Activated CD4-positive, alpha-beta T cell treated with anti-CD3 and anti-CD28 coated beads, Interleukin-10, Interleukin-2, amounts not matched to agents 100 ng/mL and 50 ng/mL, durations not matched to agents 16 hours and 8 hours (primary cell): ENCODE measurements at places on chromosomes 5 and 9.

GRCh38 chr5:149015561-149015960 lies 47.3 kb downstream of the SH3TC2 start:
- no peak for DNase-seq

DNA sequence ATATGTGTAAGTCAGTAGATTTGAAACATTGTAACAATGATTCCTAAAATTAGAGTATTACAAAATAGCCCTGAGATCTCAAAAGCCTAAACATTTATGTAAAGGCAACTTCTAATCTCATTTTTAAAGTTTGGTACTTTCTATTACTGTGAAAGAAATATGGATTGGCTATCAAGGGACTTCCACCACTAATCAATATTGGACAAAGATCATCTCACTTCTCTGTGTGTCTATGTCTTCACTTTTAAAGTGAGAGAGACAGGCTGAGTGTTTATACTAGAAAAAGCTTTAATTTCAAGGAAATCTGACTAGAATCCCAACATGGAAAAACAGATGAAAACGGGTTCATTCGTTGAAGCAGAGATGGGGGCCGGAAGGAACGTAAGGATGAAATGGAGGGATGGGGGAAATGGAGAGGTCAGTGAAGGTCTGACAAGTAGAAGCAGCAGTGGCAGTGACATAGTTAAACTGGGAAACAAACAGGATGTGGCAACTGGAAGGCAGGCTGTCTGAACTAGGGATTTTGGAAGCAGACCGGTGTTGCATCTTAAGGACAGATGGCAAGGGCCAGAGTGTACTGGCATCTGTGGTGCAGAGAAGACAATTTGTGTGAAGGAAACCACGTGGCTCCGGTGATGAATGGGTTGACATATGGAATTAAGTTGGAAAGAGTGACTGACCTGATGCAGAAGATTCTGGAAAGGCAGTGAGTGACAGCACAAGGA lies 60.8 kb downstream of the PDE4D start:
- DNase-seq, result no peak

- no peak for DNase-seq
Measured at GRCh38 chr5:154264549-154265196, 74.1 kb downstream of the GALNT10 start.

- DNase-seq, result peak; percentile 90
Measured at GRCh38 chr5:149240354-149240998, 31.2 kb upstream of the AFAP1L1 start.

DNA sequence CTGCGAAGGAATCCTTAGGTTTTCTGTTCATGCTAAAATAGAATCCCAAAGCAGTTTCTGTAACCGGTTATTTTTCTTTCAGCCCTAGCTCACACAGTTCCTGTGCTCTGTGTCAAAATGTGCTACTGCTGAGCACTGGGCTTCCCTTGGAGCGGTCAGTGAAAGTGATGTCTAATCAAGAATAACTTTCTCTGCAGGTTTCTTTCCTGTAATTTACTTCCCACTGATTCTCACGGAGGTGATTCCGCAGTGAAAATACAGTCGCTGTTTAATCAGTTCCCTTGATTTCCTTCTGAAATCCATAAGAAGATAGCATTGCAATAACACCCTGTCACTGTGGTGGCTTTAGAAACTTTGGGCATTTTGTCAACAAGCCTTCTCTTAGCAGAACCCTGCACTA lies 112.0 kb upstream of the ISL1 start:
- no peak for DNase-seq

DNA sequence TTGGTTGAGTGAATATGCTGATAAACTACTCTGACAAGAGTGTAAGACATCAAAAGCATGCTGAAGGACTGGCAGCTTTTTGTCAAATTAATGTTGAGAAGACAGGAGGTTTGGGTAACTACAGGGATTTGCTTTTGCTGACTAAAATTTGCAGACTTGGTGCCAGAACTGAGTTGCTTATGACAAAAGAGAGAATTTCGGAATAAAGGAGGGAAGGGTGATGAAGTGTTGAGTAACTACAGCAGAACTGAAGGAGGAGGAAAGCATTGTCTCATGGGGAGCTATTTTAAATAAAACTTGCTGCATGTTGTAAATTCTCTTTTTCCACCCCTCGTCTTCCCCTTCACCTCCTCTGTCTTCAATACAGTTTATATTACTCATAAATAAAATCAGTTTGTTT lies 296.1 kb downstream of the YTHDC2 start:
- DNase-seq, result no peak

DNA sequence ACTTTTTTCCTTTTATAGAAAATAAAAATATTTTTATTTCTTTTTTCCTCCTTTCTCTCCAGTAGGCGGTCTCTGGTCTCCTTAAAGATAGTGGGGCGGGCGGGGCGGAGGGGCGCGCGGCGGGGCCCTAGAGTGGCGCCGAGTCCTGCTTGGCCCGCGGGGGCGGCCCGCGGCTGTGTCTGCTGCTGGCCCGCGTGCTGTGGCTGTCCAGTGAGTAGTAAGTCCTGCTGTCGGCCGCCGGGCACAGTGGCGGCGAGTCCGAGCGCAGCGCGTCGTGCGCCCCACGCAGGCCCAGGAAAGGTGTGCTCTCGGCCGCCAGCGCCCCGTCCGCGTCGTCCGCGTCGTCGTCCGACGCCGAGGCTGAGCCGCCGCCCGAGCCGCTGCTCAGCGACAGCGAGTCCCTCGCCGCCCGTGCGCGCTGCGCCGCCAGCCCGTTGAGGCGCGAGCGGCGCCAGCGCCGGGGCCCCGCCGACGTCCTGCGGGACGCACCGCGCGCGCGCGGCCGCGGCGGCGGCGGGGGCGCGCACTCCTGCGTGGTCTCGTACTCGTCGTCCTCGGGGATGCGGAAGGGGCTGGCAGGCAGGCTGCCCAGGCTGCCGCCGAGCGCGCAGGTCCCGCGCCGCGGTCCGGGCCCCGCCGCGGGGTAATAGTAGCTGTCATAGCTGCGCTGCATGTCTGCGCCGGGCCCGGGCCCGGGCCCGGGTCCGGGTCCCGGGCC lies 52.3 kb downstream of the PSD2 start:
- DNase-seq, result peak; percentile 70

GRCh38 chr5:106311230-106311915 lies 1359.4 kb downstream of the EFNA5 start:
- no peak for DNase-seq

GRCh38 chr5:129271308-129271707 lies 176.8 kb downstream of the ISOC1 start:
- no peak for DNase-seq

DNA sequence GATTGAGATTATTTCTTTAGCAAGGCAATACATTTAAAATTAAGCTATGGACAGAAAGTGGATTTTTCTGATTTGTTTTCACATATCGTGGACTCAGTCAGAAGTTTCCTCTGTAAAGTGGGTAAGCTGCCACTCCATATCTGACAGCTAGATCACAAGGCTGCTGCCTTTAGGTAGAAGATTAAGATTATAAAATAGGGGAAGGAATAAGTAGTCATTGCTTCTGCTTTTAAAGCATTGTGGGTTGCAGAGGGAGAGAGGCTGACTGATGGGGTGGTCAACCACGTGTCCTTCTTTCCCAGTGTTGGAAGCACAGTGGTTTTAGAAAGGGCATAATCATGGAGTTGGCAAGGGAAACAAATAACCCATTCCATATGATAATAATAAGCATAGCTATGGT lies 74.3 kb upstream of the MOCS2 start:
- DNase-seq, result no peak

- no peak for DNase-seq
Measured at GRCh38 chr9:82332774-82333152, 344.2 kb downstream of the SPATA31D1 start.

DNA sequence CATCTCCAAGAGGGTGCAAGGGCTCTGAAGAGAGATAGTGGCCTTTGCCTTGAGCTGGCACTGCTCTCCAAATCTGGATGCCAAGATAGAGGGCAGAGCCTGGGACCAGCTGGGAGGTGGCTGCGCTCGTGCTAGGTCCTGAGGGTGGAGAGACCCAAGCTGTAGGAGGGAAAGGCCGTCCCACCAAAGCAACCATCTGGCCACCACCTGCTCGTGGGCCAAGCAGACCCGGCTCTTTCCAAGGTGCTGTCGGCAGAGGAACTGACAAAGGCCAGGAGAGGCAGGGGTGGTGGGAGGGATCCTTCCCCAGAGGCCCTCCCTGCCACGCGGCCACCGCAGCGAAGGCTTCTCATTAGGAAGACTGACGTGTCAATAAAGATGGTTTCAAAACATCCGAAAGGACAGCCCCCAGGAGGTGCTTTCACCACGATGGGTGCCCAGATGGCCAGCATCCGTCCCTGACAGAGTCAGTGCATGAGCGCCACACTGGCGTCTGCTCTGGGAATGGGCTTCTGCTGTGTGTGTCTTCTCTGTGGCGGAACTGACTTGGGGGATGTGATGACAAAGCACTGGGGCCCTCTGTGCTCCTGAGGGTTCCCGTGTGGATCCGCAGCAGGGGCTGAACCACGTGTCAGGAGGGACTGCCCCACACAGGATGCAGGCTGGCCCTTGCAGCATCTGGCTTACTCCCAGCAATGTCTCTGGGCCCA lies 213.5 kb downstream of the FANCC start:
- no peak for DNase-seq

GRCh38 chr5:73157414-73158303 lies 15.3 kb upstream of the TMEM174 start:
- no peak for DNase-seq

DNA sequence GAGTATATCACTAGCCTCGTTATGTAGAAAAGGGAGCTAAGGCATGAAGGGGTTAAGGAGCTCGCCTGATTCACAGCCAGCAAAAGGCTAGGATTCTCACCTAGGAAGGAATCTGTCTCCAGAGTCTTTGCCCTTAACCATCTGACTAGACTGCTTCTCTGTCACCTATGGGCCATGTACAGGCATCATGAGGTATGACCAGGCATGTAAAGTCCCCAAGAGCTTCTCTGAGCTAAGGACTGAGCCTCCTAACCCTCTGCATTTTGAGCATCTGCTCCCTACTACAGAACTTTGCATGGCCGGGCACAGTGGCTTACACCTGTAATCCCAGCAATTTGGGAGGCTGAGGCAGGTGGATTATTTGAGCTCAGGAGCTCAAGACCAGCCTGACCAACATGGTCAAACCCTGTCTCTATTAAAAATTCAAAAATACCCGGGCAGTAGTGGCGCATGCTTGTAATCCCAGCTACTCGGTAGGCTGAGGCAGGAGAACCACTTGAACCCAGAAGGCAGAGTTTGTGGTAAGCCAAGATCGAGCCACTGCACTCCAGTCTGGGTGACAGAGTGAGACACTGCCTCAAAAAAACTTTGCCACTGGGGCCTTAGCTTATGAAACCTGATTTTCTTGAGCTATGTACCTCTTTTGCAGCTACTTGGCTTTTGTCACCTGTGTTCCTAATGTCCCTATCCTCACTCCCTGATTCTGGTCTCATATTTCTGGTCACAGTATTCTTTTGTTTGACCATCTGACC lies 33.2 kb upstream of the IL7R start:
- no peak for DNase-seq

GRCh38 chr5:102600964-102601363 lies 102.2 kb upstream of the SLCO6A1 start:
- DNase-seq, result no peak

GRCh38 chr9:118984607-118985006 lies 384.6 kb downstream of the BRINP1 start:
- no peak for DNase-seq

DNA sequence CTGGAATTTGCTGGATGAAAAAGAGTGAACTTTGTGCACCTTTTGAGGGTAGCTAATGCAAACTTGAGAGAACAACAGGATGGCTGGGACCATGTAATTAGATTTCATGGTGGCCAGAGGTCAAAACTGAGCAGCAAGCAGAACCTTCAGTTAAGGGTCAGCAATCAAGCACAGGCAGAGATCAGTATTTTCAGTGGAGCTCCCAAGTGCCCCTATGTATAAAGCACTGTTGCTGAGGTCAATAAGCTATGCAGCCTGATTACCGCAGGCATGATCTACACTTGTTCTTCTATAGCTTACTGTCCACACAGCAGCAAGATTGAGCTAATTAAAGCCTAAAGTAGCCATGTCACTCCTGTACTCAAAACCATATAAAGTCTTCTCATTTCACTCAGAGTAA lies 62.1 kb upstream of the TMC1 start:
- no peak for DNase-seq

DNA sequence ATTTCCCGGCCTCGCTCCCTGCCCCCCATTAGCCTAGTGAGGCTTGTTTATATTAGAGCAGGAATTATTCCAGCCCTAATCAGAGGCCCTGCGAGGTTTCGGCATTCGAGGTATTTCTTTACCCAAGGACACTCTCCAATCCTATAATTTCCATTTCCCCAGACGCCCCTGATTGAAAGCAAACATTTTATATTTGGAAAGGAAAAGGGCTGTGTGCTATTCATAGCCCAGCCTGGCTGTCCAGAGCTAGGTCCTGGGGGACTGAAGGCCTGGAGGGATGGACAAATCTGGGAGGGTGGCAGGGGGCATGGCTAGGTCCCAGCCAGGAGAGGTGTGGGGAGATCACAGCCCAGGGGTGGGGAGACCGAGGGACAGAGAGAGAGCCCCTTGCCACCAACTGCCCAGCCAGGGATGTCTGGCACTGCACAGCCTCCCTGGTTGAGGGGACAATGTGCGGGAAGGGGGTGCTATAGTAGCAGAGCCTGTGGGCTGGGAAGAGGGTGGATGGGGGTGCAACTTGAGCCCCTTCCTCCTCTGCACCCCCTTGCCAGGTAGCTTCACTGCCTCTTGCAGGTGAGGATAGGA lies 125.1 kb downstream of the BARX1 start:
- no peak for DNase-seq

DNA sequence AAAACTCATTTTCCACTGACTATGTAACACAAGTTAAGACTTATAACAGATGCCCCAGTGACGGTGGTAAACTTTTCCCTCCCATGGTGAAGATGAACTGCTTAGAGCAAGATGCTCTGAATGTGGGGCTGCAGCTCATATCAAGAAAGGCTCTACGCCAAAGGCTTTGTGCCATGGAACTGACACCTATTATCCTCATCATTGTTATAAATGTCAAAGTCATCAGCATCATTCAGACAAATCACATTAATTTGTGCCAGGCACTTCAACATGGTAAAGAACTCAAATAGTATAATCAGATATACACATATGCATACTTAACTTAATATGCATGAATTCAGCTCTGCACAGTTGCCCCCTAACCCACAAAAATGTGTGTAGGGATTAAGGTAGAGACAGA lies 305.9 kb upstream of the ATP10B start:
- DNase-seq, result no peak

- no peak for DNase-seq
Measured at GRCh38 chr5:110087829-110088228, 398.1 kb downstream of the MAN2A1 start.

GRCh38 chr5:37836592-37837413 lies 3.0 kb downstream of the GDNF start:
- no peak for DNase-seq

DNA sequence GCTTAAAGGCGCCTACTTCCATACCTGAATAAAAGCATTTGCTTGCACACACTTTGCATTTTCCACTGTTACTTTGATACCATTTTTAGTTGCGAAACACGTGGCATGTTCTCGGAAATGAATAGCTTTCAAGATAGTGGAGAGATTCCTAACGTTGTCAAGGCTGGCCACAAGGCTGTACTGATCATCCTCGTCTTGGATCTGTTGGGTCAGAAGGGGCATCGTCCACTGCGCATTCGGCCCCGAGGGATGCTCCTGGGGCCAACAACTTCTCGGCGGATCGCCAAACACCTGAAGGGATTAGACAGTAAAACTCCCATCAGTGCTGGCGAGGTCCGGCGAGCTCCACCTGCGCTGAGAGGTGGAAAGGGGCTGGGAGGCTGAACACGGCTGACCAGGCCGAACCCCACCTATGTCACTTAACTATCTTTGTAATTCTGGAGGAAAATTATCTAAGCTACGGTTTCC lies 599 bp downstream of the RAD1 start:
- peak; percentile 43 for DNase-seq

- DNase-seq, result no peak
Measured at GRCh38 chr9:129483415-129484351, 137.2 kb downstream of the C9orf50 start.

GRCh38 chr5:143002459-143003327 lies 232.5 kb downstream of the ARHGAP26 start:
- DNase-seq, result peak; percentile 87
